Renal cortex interstitium (tissue), 15 donors: ENCODE measurements at places on chromosomes 2 and 18. TPM values are rescaled to one million over a fixed set of nuclear protein-coding genes. Genes with fewer than 3 reads are reported as not detected.

DNA sequence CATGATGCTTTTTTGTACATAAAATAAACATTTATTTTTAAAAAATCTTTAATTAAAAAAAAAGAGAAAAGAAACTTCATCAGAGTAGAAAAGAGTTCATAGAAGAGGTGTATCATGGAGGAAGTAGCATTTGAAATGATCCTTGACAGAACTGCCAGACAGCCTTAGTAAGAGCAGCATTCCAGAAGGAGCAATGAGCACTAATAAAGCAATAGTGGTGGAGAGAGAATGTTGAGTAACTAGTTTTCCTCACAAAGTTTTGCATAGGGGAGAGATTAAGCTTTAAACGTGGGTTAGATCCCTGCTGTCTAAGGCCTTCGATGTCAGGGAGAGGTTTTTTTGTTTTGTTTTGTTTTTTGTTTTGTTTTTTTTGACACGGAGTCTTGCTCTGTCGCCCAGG lies 29.8 kb upstream of the METTL21A start:
- no peak for DNase-seq

The GATA6 gene
- 9.9 TPM for polyA plus RNA-seq

DNA sequence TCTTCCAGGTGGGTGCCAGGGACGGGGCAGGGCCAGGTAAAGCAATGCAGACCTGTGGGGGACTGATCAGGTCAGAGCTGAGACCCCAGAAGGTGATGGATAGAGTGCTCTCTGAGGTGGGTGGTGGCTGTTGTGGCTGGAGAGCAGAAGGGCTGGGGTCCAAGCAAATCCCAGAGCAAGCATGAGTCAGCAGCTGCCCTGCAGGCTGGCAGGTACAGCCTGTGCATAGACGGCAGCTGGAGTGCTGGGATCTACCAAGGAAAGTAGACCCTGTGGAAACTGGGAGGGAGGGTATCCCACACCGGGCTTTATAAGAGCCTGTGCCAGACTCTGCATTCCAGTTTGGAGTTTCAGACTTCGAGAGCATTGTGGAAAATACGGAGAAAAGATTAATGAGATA lies 663 bp downstream of the TRIM54 start:
- DNase-seq, result no peak

The MAPK4 gene
- polyA plus RNA-seq, result 9.7 TPM

The MRPL33 gene
- 172 TPM for polyA plus RNA-seq

- DNase-seq, result no peak
Measured at GRCh38 chr2:10995366-10995970, 83.7 kb downstream of the KCNF1 start.

The DOK1 gene
- polyA plus RNA-seq, result 9.3 TPM

- DNase-seq, result no peak
Measured at GRCh38 chr2:103232865-103233264, 471.0 kb downstream of the TMEM182 start.

The C2orf81 gene
- 4.6 TPM for polyA plus RNA-seq

The DNAH7 gene
- 9.7 TPM for polyA plus RNA-seq

DNA sequence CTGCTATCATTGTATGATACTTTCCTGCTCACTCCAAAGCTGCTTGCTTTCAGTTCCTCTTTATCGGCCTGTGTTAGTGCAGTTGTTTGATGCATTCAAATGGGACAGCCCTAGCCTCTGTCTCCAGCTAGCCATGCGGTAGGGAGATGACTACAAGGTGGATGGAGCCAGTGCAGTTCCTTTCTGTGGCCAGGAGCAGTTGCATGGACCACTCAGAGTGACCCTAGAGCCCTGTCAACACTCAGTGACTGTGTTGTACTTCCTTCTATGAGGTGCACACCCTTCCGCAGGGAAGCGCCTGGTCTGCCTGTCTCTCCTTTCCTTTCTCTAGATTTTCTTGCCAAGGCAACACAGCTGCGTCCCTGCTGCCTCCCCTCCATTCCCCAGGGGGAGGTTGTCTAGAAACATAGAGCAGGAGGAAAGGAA lies 33.8 kb downstream of the KCNS3 start:
- no peak for DNase-seq

DNA sequence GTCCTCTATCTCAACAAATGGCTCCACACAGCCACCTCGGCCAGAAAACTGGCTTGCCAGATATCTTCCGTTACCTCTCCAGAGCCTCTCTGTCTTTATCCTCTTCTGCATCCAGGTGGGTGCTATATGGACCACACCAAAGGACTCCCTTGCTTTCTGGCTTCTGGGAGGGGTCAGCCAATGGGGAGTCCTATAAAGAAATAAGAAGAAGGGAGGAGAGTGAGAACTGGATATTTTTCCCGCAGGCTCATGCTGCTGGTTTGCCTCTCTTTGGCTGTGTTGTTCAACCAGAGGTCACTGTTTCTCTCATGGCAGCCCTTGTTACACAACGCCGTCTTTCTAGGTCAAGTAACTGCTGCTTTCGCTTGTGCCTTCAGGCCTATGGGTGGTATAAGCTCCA lies 72.7 kb downstream of the POLE4 start:
- no peak for DNase-seq

DNA sequence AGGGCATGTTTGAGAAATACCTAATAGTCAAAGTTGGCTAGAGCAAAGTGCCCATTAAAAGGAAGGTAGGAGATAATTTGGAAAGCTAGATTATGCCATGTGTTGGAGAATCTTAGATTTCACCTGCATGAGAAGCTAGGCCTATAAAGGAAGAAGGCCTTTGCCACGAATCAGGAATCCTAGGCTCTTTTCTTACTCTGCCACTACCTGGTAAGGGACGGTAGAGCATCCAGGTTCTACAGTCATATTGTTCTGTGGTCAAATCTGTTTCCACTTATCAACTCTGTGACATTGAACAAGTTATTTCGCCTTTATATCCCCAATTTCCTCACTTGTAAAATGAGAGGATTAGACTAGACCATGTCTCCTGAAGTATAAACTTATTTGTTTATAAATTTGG lies 3.6 kb upstream of the KCNJ3 start:
- DNase-seq, result no peak

DNA sequence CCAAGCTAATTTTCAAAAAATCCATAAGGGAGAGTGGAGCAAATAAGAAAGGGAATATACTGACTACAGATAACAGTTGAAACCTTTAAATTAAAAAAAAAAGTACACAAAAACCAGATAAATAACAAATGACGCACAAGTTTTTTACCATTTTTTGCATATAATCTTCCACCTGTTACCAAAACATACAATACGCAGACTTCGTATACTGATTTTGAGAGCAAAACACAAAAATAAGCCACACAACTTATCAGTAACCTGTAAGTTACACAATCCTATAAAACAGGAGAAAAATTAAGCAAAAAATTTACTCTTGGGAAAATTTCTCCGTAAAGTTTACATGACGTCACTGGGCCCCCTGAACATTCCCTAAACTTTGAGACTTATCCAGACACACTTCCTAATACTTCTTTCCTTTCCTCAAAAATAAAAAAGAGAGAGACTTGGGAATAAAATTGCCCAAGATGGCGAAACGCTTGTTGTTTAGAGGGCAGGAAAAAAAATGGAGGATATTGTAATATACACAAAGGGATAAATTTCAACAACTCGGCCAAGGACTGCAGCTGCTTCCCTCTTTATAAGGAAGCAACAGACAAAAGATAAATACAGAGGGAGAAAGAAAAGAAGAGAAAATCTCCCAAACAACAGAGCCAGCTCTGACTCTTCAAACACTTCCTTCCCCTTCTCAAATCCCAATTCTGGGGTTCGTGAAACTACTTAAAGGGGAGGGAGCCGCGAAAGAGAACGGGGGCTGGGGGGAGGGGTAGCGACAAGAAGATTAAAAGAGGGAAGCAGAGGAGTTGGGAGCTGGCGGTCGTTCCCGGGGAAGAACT lies 1.6 kb downstream of the BAZ2B start:
- no peak for DNase-seq

The WBP1 gene
- 122 TPM for polyA plus RNA-seq

The RNF125 gene
- polyA plus RNA-seq, result 2.3 TPM

The PDE6D gene
- polyA plus RNA-seq, result 26.1 TPM

GRCh38 chr2:207219081-207219630 lies 53.4 kb upstream of the KLF7 start:
- DNase-seq, result no peak

The PER2 gene
- polyA plus RNA-seq, result 5.2 TPM

The ATOH8 gene
- polyA plus RNA-seq, result 16.0 TPM

- DNase-seq, result no peak
Measured at GRCh38 chr2:223054193-223054781, 2.3 kb downstream of the KCNE4 start.

GRCh38 chr2:71935262-71935848 lies 212.3 kb downstream of the CYP26B1 start:
- no peak for DNase-seq

- DNase-seq, result no peak
Measured at GRCh38 chr2:66582104-66582986, 147.4 kb downstream of the MEIS1 start.

The NAT8 gene
- polyA plus RNA-seq, result 28.2 TPM

DNA sequence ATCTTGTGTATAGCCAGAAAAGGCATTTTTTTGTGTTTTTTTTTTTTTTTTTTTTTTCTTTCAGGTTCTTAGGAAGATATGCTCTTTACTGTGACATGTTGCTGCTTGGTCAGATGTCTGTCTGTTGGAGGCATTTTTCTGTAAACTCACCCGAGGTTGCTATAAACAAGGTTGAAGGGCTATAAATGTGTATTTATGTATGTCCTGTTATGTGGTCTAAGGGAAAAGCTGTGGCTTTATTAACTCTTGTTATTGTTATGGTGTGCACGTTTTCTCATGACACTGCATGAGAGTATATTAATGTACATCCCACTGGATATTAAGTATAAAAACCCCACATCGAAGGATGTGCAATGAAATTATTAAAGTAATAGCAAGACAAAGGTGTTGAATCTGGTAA lies 102.0 kb downstream of the ZNF532 start:
- DNase-seq, result no peak

- DNase-seq, result no peak
Measured at GRCh38 chr2:234914371-234915154, 37.3 kb upstream of the SH3BP4 start.

The C2orf72 gene
- polyA plus RNA-seq, result 2.7 TPM
